ENCODE measurements at places on chromosomes 4 and X.

GRCh38 chrX:45852884-45853283 lies 652.2 kb upstream of the DIPK2B start:
- DNase-seq = no peak

DNA sequence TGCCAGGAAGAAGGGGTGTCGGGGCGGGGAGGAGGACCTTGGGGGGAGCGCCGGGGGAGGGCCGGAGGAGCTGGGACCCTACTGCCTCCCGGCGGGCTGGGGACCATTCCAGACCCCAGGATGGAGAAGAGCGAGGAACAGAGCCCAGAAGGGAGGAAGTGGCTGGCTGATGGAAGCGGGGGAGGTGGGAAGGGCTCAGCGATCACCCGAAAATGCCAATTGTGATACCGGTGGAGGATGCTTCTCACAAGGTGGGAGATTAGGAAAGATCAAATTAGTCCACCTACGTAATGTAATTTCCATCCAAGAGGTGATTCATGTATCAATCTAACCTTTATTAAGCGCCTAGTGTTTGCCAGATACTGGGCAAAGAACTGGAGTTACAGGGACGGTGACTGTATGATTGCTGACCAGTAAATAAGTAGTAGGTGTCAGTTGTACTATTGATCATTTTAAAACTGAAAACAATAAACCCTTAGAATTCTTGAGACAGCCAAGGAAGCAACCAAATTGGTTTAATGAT lies 452 bp upstream of the RAI2 start:
- DNase-seq = no peak

GRCh38 chrX:3307881-3308280 lies 38.6 kb downstream of the MXRA5 start:
- no peak for DNase-seq

GRCh38 chr4:121978172-121978516 lies 26.3 kb upstream of the TRPC3 start:
- no peak for DNase-seq

- DNase-seq = peak; percentile 94
Observed at GRCh38 chr4:124941267-124941666, 228.7 kb upstream of the ANKRD50 start.

DNA sequence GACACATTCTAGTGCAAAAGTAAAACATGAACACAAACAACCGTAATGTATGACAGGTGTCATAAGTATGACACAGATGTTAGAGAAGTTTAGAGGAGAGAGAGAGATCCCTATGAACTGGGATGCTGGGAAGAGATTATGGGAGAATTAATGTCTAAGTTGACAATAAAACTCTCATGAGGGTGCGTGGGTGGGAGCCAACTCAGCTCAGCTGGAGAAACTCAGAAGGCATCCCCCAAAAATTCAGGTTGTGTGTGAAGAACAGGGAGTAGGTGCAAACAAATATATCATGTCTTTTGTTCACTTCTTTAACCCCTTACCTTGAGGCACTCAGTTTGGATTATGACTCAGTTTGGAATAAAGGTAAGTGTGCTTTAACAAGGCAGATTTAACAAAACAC lies 484.1 kb downstream of the INPP4B start:
- DNase-seq = no peak

DNA sequence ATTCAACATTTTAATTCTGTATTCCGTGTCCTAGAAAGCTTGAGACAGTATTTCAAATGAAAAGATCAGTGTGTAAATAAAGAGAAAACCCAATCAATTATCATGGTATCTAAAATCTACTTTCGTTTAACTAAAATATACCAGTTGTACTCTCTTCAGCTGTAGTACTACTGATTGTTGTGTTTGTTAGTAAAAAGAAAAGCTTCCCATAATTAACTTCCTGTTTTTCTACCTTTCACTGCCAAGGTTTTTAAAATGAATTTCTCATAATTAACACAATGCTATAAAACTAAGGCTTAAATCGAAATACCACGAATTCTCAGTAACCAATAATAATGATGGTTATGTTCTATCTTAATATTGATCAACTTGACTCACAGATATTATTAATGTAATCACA lies 37.4 kb downstream of the PPP3CA start:
- DNase-seq = no peak

DNA sequence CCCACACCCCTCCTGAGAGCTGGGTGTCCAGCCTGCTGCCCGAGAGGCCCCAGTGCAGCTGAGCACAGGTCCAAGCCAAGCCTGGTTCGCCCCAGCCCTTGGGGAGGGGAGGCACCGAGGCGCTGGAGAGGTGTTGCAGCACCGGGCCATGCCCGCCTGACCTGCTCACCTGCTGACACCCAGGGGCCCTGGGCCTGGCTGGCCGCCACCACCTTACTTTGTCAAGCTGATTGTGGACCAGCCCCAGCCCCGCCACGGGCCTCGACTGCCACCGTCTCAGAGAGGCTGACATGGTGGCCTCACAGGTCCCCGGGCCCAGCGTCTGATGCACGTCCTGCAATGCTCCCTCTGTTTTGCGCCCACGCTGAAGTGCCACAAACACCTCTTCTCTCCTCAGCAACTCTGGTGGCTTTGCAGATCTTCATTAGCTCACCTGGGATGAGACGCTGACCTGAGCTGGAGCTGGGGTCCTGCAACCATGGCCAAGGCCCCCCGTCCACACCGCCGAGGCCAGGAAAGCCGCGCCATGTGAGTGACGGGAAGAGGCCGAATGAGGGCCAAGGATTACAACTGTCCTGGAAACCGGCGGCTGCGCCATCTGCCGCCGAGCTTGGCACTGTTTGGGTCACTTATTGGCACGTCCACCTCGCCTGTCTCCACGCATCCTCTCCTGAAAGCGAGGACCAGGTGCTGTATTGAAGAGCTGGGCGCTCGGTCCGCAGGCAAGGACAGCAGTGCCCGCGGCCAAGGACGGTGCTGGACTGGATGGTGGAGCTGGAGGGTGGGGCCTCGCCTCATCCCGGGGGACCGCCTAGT lies 7.6 kb downstream of the CPLX1 start:
- no peak for DNase-seq

DNA sequence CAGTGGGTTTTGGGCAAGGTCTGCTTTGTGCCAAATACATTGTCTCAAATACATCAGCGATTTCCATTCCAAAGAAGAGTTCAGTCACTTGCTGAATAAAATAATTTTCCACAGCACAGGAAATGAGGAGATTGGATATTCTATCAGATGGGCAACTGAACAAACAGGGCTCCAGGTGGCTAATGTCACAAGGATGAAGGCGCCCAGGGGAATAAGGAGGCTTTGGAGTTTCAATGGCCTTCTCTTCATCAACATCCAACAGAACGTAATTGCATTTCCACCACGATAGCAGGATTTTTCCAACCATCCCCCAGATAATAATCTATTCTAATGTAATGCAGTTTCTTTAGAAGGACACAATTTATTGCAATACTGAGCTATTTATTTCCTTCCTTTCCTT lies 104.7 kb upstream of the KLHL13 start:
- DNase-seq = no peak

DNA sequence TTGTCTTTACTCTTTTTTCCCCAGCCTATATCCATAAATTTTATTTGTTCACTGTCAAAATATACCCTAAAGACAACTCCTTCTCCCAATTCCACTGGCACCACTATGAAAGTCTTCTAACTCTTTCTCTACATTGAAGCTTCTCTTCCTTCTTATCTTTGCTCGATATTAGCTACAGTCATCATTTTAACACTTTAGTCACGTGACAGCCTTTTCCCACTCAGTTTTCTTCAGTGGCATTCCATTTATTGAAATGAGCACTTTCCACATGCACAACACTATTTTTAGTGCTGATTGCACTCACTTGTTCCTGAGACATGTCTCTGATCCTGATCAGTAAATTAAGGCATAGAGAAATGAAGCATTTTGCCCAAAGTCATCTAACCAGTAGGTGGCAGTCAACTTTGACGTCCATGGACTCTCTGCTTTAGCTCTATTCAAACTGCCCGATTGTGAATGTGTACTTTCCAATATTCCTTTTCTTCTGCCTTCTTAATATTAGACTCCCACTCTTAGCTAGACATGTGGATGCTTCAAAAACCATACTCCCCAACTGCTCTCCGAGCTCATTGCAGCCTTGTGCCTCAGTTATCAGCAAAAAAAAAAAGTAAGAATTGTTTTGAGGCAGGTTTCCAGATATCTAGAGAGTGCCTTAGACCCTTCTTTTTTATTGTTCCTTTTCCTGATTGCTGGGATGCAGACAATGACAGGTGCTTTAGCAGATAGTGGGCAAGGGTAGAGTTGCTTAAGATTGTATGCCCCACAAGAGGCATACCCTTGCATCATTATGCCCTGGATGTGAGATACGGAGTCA lies 394.4 kb upstream of the ADGRL3 start:
- peak; percentile 19 for DNase-seq

- DNase-seq = no peak
Observed at GRCh38 chr4:120830204-120830603, 92.3 kb downstream of the PRDM5 start.

DNA sequence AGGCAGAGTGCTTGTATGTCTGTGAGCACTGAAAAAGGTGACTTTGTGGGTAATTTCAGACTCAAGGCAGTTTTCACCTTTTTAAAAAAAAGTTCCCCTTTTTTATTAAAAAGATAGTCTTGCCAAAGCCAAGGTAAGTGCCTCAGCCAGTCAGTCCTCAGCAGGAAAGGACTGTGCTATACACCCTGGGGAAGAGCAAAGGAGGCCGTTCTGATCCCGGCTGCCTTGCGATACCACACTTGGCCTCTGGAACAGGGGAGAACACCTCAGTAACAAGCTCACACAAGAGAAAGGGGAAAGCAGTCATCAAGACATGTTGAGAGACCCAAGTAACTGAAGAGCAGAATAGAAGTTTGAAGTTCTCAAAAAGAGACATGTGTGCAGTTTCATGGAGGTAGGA lies 541.7 kb downstream of the BCOR start:
- DNase-seq = no peak

GRCh38 chr4:141294306-141294705 lies 73.6 kb downstream of the ZNF330 start:
- no peak for DNase-seq

GRCh38 chr4:53485658-53486040 lies 105.6 kb downstream of the LNX1 start:
- no peak for DNase-seq

DNA sequence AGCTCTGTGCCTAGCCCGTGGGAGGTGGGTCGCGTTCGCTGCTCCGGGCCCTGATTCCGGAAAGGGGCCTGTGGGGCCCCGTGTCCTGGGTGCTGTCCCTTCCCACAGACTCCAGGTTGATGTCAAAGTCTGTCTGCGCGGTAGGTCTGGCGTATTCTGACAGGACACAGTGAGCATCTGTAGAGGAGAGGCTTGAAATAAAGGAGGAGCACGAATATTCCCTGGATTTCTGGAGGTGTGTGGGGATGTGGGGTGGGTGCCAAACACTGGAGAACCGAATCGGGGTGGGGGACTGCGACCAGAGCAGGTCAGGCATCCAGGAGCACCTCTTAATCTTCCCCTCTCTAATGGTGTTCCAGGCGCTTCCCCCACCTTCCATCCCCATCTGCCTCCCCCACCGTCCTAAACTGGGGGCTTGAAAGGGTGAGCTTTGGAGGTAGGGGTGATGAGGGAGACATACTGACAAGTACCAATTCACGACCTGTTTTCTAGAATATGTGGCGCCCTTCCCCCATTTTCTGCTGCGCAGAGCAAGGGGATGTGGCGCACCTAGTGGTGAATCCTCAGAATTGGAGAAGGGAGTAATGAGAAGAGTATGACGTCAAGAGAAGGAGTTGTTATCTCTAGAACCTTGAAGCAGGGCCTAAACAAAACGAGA lies 877 bp downstream of the GPRASP1 start:
- DNase-seq = no peak

- DNase-seq = no peak
Observed at GRCh38 chrX:39667191-39667590, 430.6 kb downstream of the BCOR start.

DNA sequence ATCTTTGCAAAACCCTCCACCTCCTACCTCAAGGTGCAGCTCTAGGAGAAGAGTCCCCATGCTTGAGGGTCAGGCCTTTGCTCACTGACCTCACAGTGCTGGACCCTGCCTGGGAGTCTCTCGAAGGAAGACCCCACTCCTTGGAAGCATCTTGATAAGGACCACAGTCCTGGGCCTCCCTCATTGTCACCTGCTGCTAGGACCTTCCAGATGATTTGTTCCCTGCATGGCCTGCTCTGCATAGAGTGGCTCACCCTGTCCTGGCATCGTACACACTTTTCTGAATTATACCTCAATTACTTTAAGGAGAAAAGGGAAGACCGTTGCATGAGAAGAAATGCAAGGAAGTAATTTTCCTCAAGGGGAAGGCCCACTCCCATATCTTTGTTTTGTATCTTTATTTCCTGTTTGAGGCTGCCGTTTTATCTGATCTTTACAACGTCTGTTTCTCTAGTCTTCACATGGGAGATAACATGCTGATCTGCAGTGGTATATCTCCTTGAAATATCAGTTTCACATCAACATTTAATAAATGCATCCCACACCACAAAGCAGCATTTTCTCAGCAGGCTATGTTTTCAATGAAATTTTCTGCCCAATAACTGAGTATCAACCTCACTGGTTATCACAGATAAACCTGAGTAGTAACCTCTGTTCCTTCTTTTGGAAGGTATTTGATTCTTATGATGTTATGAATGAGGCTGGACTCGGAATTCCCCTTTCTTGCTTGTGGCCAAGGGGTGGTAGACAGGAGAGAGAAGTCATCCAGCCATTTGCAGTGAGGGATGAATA lies 15.0 kb upstream of the AKAP17A start:
- DNase-seq = no peak

DNA sequence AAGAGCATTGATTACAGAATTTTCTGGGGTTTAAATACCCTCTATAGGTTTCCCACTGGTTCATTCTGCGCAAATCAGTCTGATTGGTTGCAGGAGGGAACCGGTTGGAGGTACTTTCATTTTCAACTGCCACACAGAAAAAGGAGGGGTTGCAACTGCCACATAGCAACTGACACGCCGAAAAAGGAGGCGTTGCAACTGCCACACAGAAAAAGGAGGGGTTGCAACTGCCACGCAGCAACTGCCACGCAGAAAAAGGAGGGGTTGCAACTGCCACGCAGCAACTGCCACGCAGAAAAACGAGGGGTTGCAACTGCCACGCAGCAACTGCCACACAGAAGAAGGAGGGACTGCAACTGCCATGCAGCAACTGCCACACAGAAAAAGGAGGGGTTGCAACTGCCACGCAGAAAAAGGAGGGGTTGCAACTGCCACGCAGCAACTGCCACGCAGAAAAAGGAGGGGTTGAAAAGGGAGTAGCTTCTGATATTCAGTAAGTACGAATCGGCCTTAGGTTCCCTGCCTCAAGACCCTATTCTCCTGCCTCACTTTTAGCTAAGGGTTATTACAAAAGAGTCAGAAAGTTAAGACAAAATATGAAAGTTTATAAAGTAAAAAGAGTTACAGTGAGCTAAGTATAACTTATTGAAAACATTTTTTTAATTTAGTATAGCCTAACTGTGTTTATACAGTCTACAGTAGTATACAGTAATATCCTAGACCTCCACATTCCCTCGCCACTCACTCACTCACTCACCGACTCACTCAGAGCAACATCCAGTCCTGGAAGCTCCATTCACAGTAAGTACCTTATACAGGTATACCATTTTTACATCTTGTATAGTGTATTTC lies 431.8 kb downstream of the KCTD8 start:
- DNase-seq = no peak

GRCh38 chr4:139401368-139401767 lies 52.6 kb upstream of the RAB33B start:
- no peak for DNase-seq

GRCh38 chrX:118975831-118976598 lies 1.6 kb downstream of the LONRF3 start:
- DNase-seq = no peak

GRCh38 chrX:53768451-53768850 lies 81.9 kb upstream of the HUWE1 start:
- DNase-seq = no peak
